ENCODE measurements at places on chromosomes 12 and 14. TPM values are rescaled to one million over a fixed set of nuclear protein-coding genes. Genes with fewer than 3 reads are reported as not detected.

The LUM gene
- polyA plus RNA-seq: 366 TPM

The ACSM4 gene
- 0.04 TPM for polyA plus RNA-seq

The HOXC11 gene
- polyA plus RNA-seq: 0.18 TPM

DNA sequence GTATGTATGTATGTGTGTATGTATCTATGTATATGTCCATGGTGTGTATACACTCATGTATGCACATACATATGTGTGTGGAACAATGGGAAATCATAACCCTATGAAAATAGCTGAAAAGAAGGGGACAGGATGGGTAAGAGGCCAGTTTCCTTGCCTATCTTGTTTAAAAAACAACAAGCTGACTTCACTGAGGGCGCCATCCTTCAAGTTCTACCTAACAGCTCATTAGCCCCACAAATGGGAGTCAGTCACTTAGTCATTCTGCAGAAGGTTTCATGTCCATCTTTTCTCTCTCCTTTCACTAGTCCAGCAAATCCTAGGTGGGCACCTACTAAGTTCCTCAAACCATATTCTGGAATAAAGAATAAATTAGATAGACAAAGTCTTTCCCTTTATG lies 14.7 kb downstream of the STON2 start:
- DNase-seq: no peak

GRCh38 chr12:56590237-56590830 lies 39.8 kb downstream of the BAZ2A start:
- DNase-seq: no peak

The LTBR gene
- polyA plus RNA-seq: 132 TPM

DNA sequence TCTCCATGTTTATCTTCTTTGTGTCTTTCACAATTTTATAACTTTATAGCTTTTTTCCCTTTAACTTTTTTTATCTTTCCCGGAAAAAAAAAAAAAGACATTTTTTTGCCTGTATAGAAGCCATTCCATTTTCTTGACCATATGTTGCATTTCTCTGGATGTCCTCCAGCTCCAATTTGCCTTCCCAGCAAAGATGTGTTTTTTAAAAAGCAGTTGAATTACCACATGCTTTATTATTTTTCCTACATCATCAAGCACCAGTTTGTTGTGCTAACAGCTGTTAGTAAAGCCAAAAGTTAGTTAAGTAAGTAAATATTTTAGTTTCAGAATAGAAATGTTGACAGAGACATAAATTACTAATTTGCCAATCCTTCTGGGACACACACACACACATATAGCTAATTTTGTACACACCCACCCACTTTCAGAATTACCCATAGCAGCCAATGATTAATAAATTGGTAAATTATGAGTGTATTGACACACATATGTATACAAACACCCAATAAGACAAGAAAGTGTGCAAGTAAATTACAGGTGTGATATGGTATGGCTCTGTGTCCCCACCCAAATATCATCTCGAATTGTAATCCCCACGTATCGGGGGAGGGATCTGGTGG lies 118.3 kb downstream of the SLC38A6 start:
- peak; percentile 16 for DNase-seq

The FCF1 gene
- polyA plus RNA-seq: 41.3 TPM

DNA sequence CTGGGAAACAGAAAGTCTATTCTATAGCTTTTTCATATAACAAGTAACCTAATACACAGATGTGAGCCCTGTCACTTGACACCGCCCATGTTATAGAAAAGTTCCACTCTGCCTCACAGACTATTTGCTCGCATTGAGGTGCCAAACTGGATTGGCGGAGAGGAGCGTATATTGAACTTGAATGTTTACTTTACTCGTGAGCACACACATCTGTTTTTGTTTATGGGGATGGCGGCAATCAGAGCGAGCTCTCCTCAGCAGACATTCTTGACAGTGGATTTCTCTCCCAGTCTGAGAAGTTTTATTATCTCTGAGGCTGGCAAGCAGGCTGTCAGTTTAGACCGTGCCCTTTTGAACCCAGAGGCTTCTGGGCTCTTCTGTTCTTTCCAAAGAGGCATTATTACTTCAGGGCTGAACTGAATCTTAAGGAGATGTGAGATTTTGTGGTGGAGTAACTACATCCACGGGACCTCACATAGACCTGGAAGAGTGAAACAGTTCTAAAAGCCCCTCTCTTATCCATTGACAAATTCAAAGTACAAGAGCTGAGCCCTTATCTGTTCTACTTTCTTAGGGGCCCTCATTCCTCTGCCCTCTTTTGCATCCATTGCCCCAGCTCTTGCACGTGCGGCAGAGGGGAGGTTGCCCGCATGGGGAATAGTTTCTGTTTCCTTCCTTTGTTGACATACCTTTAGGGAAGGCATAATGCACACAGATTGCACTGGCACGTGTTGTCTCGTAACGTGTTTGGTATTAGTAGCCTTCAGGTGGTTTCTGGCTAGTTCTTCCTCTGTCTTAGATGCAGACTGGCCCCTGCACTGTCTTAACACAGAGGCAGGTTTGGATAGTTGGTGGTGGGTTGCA lies 68.2 kb downstream of the DRAM1 start:
- no peak for DNase-seq

DNA sequence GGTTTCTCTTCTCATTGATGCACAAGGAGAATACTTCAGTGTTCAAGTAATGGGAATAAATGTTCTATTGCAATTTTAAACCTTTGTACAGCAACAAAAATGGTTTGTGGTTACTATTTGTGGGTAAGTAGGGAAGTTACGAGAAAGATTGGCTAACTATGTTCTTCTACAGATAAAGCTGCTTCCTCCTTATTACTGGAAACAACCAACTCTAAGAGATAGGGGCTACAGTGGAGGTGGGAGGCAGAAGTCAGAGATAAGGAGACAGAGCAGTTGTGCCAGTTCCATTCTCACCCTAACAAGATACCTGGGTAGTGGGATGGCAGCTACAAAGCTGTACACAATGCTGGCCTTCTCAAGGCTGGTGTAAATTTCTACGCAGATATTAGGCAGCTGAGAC lies 16.2 kb downstream of the NOXRED1 start:
- no peak for DNase-seq

GRCh38 chr12:6369916-6370575 lies 5.3 kb downstream of the SCNN1A start:
- no peak for DNase-seq

DNA sequence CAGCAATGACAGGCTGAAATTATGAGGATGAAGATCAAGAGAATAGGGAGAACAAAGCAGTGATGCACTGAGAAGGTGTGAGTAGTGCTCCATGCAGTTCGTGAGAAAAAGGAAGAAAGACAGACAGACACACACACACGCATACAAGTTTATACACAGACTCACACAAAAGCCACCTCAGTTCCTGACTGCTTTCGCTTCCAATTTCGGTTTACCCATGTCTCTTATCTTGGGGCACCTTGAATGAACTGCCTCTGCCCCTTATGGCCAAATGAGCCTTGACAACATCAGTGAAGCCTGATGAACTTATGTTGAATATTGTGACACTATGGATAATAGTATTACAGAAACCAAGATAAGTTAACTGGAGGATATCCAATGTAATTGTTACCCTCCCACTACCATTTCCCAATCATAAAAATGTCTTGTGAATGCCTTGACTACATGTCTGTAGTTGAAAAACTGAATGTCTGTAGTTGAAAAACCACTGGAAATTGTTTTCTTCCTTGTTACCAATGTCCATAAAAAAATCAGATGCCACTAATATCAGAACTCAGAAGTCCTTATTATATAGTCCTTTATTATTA lies 380.4 kb upstream of the DDHD1 start:
- DNase-seq: no peak

GRCh38 chr12:70069221-70070105 lies 173.8 kb upstream of the CNOT2 start:
- DNase-seq: no peak

Measured in large intestine (tissue), 12 donors.